ENCODE measurements at places on chromosomes 11 and 22. TPM values are rescaled to one million over a fixed set of nuclear protein-coding genes. Genes with fewer than 3 reads are reported as not detected.
A peak's percentile ranks its signal among the peaks of the same experiment; 100 is the strongest.

DNA sequence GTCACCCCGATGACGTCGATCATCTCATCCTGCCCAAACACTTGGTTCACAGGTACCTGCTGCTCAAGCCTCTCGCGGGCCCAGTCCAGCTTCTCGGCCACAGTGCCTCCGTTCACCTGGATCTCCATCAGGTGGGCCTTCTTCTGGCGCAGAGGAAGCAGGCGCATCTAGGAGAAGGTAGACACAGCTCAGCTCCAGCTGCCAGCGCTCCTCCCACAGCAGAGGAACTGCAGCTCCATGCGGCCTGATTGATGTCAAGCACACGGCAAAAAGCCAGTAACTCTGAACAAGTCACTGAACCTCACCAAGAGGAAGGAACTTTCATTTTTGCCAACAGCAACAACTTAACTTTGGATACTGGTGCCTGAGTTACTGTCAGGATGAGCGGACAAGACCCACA lies 4.0 kb downstream of the RPL3 start:
- DNase-seq = no peak

- DNase-seq = no peak
Observed at GRCh38 chr11:18056561-18057181, 10.6 kb upstream of the TPH1 start.

DNA sequence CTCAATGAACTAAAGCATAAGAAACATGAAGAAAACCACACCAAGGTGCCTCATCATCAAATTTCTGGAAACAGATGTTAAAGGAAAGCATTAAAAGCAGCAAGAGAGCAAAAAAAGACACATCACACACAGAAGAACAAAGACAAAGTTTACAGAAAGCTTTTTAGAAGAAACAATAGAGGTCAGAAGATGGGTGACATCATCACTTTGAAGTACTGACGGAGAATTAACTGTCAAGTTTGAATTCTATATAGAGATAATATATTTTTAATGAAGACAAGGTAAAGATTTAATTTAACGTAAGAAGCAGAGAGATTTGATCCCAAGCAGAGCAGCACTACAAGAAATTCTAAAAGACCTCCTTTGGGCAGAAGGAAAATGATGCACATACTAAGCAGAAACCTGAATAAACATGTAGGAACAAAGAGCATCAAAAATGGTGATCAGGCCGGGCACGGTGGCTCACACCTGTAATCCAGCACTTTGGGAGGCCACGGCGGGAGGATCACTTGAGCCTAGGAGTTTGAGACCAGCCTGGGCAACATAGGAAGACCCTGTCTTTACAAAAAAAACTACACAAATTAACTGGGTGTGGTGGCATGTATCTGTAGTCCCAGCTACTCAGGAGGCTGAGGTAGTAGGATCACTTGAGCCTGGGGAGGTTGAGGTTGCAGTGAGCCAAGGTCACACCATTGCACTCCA lies 63.3 kb upstream of the RTL6 start:
- DNase-seq = no peak

DNA sequence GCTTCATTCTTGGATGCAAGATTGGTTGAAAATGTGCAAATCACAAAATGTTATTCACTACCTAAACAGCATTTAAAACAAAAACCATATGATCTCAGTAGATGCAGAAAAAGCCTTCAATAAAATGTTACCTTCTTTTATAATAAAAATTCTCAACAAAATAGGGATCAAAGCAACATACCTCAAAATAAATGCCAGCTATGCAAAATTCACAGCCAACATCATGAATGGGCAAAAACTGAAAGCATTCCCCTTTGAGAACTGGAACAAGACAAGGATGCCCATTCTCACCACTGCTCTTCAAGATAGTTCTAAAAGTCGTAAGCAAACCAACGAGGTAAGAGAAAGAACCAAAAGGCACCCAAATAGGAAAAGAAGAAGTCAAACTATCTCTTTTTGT lies 2.0 kb downstream of the OR5AK2 start:
- no peak for DNase-seq

DNA sequence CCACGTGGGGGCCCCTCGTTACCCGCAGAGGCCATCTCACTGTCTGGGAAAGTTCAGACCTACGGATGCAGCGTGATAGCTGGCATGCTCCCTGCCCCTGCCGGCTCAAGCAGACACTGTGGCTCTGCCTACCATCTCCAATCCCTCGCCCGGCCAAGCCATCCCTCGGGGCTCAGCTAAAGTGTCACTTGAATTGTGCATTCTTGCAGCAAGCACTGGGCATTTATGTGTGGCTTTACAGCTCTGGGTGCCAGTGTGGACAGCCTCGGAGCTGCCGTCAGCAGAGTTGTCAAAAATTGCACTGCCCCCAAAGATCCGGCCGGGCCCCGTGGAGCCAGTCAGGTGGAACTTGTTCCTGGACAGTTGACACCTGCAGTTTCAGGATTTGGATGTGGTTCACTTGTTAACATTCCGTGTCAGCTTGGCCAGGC lies 75.0 kb upstream of the FGF3 start:
- DNase-seq = no peak

- DNase-seq = no peak
Observed at GRCh38 chr11:109071712-109072524, 350.1 kb upstream of the C11orf87 start.

DNA sequence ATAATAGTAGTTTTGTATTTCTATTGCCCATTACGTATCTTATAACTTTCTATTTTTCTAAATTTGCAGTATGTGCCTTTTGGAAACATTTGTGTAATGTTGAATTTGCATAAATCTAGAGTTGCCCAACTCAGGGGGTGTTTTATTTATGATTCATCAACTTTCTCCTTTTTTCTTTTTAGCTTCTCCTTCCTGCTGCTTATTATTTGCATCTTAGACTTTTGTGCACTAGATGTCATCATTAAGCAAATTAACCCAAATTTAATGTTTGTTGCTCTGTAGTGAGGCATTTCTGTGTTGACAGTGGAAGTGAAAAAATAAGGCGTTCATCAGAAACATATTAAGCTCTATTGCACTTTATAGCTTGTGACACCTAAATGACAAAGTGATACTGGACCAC lies 56.2 kb upstream of the ZBED5 start:
- DNase-seq = no peak

GRCh38 chr22:30607939-30608338 lies 965 bp downstream of the TCN2 start:
- DNase-seq = no peak

GRCh38 chr11:9992306-9992705 lies 301.7 kb downstream of the SBF2 start:
- no peak for DNase-seq

DNA sequence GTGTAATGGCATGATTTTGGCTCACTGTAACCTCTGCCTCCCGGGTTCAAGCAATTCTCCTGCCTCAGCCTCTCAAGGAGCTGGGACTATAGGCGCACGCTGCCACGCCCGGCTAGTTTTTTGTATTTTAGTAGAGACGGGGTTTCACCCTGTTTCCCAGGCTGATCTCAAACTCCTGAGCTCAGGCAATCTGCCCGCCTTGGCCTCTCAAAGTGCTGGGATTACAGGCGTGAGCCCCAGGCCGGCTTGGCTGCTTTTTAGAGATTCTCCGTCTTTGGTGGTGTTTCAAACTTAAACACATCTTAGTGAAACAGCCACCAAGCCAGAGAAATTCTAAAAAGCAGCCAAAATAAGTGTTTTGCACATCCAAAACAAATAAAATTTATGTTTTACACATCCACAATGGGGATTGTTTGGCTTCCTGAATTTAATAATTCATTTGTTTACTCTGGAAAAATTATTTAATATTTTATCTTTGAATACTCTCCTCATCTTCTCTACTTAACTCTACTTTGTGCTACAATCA lies 18.4 kb downstream of the BCL2L13 start:
- no peak for DNase-seq

DNA sequence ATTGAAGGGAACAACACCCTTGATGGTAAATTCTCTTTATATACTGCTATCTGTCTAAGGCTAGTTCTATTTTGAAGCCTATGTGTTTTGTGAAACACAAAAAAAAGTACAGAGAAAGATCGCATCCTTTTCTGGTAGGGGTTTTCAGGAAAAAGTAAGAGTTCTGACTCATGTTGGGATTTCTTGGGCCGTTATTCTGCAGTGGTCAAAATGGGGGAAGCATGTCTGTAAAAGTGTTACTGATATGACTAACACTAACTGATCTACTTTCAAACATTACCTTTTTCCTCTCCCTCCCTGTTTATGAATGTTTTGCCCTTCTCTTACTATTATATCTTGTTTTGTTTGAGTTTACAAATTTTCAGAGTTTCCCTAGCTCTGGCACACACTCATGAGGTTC lies 53.9 kb downstream of the CTNND1 start:
- DNase-seq = no peak

DNA sequence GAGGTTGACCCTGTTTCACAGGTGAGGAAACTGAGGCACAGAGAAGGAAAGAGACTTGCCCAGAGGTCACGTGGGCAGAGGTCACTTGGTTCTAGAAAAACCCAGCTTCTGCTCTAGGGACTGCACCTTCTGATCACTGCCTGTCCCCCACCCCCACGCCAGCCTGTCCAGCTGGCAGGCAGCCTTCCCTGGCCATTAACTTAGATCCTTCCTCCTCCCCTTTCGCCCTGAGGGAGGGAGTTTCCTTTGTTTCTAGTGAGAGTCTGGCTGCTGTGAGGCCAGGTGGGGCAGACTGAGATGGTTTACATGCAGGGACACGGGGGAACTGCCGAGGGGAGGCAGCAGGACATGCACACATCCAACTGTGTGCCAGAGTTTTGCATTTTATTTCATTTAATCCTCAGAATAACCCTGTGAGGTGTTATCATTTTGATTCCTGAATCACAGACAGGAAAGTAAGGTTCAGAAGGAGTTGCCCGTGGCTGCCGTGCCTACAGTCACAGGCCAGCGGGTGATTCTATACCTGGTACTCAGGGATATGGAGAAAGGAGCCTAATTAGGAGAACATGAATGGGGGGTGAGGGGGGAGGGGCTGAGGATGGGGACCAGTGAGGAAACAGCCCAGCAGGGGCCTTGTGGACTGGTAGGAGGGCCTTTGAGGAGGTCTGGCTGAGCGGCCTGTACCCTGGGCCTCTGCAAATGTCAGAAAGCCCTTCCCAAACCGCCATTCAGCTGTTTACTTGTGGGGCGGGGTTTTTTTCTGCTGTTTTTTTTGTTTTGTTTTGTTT lies 3.4 kb downstream of the FAM83F start:
- DNase-seq = peak; percentile 88

DNA sequence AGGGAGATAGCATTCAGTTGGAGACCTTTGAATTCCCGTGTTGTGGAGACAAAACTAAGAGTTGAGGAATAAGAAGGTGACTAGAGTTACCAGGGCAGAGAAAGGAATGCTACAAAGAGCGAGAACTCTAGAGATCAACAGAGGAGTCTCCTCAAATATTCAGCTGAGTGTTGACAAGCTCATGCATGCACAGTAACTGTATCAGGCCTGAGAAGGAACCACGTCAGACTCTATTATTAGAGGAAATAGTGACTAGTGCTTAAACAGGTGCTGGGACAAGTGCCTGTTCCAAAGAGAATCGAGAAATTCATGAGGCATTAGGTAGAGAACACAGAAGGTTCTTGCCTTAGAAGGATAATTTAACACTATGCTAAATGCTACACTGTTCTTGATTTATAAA lies 333.8 kb upstream of the CHORDC1 start:
- DNase-seq = no peak

- no peak for DNase-seq
Observed at GRCh38 chr11:37402663-37403062, 804.6 kb upstream of the RAG2 start.

DNA sequence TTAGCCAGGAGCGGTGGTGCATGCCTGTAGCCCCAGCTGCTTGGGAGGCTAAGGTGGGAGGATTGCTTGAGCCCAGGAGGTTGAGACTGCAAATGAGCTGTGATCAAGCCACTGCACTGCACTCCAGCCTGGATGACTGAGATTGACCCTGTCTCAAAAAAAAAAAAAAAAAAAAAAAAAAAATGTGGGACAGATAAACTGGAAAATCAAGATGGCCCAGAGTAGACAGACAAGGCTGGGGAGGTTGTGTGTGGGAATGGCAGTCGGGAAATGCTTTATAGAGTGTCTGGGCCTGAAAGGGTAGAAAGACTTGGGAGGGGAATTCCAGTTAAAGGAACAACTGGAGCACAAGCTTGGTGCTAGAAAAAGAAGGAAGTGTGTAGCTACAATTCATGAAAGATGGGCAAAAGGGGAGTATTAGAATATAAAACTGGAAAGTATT lies 18.2 kb upstream of the WDR74 start:
- DNase-seq = peak; percentile 21

DNA sequence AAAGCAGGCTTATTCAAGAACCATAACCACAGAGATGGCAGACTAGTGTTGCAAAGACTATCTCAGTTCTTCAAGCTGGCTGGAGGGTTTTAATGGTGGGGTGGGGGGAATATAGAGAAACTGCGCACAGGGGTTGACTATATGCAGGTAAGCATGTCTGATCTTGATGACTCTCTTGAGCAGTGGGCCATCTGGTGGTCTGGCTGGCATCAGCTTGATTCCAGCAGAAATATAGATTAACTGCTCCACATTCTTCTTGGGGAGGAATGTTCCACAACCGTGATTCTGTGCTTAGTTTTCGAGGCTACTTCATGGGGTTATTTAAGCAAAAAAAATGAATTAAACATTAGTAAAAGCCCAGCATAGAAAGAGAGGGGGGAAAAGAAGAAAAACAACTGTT lies 158.8 kb upstream of the PGR start:
- DNase-seq = no peak

GRCh38 chr22:34210301-34210700 lies 290.0 kb upstream of the LARGE1 start:
- no peak for DNase-seq

GRCh38 chr11:68334923-68335322 lies 22.5 kb downstream of the LRP5 start:
- DNase-seq = no peak

DNA sequence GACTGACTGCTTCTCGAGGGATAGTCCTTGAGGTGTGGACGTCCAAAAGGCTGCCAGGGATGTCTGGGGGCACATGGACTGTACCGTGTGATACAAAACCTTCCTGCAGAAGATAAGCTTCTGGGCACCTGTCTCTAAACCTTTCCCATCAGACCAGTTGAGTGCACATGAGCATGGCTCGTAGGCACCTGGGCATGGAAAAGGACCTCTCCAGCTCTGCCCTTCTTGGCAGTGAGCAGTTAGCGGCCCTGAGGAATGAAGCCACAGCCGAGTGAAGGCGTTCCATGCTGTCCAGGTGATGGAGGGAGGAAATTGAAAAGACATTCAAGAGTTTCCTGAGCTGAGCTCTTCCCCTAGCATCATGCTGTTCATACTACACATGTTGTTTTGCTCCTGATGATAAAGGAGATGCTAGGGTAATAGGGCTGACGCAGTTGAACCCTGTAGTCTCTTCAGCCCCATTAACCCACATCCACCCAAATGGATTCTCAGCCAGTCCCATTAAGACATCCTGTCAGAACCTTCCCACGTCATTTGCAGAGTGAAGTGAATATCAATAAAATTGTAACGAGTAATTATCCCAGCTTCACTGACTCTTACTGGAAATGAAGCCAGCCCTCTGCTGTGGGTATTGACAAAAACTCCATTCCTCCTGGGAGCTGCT lies 138.6 kb downstream of the KIRREL3 start:
- no peak for DNase-seq

AHNAK gene
- total RNA-seq = 631 TPM

XKR3 gene
- not detected for total RNA-seq

CADM1 gene
- total RNA-seq = 5.2 TPM

CNTF gene
- total RNA-seq = 2.1 TPM

HORMAD2 gene
- not detected for total RNA-seq

FGF4 gene
- not detected for total RNA-seq

Measured in colonic mucosa (tissue), 4 donors.